ENCODE measurements at places on chromosomes 4 and X.
A peak's percentile ranks its signal among the peaks of the same experiment; 100 is the strongest.

DNA sequence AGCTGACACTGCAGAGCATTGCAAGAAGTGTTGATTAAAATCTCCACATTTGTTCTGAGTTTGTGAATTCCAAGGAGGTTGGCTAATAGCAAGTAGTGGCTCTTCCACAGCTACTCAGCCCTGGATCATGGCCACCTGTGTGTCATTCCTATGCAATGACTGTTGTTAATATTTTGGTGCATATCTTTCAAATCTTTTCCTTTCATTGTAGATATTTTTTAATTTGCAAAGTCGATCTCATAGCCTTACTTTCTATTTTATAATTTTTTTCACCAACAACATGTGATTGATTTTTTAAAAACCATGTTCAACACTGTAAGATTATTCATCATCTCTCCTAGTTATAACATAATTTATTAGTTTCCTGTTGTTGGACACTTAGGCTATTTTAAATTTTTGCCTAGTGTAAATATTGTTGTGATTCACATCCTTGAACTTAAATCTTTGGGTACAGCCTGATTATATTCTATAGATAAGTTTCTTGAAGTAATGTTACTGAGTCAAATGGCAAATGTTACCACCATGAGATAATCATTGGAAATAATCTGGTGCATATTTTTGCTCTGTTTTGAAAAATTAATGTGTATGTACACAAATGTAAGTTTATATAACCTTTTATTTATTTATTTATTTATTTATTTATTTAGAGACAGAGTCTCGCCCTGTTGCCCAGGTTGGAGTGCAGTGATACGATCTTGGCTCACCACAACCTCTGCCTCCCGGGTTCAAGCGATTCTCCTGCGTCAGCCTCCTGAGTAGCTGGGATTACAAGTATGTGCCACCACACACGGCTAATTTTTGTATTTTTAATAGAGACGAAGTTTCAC, 17.1 kb upstream of the ARHGAP10 start:
- no peak for DNase-seq

GRCh38 chrX:13752141-13752540, 17.6 kb downstream of the OFD1 start:
- DNase-seq = no peak

- no peak for DNase-seq
Measured at GRCh38 chrX:105136786-105137185, 83.7 kb downstream of the TEX13A start.

- no peak for DNase-seq
Measured at GRCh38 chrX:107724653-107725052, 50.9 kb downstream of the TSC22D3 start.

- DNase-seq = no peak
Measured at GRCh38 chrX:22652596-22652995, 347.2 kb upstream of the DDX53 start.

DNA sequence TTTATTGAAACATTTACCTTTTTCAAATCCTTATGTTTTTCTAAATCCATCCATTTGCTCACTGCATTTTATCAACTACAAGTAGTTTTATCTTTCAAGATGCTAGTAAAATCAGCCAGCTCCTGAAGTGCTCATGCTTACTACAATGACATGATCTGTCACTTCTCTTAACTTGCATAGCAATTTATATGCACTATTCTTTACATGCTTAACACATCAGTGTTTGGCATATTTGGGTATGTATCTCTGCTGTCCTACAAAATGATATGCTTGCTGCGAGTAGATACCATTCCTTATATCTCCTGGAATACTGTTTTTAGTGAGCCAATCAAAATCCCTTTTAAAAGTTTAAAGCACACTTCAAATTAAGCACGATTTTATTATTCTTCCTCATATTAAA, 2726.8 kb downstream of the PCDH7 start:
- DNase-seq = no peak

DNA sequence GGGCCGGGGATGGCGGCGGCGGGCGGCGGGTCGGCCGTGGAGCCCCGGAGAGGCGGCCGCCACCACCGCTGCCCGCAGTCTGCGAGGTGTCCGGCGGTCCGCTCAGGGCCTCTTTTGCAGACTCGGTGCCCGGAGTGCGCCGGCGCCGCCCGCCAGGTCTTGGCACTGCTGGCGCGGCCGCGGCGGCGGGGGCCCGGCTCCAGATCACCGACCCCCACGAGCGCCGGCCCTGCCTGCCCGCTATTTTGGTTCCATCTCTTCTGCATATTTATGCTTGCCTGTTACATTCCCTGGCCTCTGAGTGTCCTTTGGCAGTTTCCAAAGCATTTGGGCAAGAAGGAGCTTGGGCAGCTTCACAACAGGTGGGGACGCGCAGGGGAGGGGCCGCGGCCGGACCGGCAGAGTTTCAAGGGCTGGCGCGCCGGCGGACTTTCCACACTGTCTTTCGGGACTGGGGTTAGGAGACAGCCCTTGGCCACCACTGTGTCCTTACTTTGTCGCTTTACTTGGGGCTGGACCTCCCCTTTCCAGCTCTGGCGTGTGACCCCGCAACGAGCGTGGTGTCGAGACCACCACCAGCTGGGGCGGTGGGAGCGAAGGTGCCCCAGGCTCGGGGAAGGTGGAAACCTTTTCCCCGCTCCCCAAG, 668 bp upstream of the TAPT1 start:
- peak; percentile 10 for DNase-seq

GRCh38 chr4:93184053-93184452, 644.5 kb upstream of the ATOH1 start:
- DNase-seq = no peak

DNA sequence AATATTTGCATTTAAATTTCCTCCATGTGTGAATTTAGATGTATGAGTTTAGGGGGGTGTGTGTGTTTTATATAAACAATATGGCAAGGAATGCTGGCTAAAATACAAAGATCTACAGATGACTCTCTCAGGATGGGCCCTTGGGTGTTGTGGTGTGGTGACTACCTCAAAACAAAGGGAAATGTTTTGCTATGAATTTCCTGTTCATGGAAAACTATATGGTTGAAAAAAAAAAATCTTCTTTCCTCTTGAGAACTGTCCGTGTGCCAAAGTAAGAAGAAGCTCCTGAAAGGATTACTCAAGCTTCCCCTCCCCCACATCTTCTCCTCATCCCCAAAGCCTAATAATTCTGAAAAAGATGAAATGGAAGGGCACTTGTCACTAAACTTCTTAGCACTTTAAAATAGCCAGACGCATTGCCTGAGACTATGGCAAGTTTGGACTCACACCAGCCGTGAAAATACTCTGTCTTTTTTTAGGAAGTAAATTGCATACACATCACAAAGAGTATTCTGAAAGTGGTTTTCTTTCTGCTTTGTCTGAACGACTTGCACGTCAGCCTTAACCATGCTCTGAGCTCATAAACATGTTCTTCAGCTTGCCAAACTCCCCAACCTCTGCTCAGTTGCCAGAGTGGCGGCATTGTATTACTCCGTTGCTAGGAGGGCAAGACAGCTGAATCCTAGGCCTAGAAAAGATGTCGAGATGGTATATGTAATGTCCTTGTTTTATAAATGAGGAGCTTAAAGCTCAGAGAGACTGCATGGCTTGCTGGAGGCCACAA, 250.4 kb upstream of the JADE1 start:
- DNase-seq = no peak

GRCh38 chr4:6415031-6415705, 57.2 kb downstream of the PPP2R2C start:
- no peak for DNase-seq

- no peak for DNase-seq
Measured at GRCh38 chrX:17500145-17500579, 125.2 kb downstream of the NHS start.

- DNase-seq = no peak
Measured at GRCh38 chrX:31228909-31229308, 157.1 kb upstream of the FTHL17 start.

DNA sequence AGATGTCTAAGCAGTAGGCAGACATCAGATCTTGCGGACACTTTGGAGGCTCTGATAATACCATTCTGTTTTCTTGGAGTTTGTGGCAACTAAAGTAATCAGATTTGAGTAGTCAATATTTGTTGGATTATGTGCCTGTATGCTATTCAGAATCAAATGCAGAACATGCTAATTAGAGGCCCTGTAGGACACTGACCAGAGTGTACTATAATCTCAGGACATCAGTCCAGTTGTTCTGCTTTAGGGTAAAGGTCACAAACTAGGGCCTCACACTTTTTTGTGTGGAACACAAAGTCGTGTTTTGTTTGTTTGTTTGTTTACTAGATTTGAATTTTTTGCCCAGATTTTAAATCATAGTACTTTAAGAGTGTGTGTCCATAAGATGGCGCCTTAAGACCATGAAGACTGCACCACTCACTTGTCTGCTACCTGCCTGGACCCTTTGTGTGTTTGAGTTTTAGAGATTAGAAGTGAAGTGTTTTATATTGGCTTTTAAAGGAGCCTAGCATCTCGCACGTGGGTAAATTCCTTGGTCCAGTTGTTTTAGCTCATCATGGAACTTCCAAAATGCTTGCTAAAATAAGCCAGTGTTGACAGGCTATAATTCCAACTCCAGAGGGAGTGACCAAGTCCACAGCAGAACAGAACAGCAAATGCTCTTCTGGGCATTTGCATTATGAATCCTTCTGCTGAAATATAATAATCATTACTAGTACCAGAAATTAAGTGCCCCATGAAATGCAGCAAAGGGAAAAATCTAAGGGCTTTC, 34.7 kb downstream of the IL13RA1 start:
- no peak for DNase-seq

DNA sequence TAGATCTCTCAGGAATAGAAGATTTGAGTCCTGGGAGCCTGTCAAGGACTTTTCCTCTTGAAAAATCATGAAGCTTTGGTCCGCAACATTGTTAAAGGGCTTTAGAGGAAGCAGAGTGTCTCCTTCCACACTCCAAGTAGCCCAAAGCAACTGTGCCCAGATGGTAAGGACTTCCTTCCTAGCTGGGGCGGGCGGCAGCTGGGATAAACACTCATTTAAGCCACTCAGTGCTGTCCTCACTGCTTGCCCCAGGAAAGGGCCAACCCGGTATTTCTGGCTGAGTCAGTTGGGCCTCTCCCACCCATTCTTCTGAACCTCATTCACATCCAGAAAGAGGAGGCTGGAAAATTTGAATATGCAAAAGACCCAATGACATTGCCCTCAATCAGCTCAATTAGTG, 144.3 kb downstream of the CHIC2 start:
- DNase-seq = no peak

DNA sequence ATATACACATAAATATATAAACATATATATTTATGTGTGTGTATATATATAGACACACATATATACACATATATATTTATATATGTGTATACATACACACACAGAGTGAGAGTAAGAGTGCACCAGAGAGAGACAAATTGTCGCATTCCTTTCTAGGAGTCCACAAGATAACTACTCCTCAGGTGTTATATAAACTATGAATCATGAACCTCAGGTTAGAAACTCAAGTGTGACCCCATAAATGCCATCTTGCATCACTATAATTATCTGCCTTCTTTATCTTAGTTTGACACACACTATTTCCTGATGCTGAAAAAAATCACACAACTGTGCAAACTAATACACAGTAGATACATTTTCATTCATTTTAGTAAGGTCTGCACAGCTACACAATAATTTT, 135.2 kb downstream of the PPARGC1A start:
- DNase-seq = no peak

DNA sequence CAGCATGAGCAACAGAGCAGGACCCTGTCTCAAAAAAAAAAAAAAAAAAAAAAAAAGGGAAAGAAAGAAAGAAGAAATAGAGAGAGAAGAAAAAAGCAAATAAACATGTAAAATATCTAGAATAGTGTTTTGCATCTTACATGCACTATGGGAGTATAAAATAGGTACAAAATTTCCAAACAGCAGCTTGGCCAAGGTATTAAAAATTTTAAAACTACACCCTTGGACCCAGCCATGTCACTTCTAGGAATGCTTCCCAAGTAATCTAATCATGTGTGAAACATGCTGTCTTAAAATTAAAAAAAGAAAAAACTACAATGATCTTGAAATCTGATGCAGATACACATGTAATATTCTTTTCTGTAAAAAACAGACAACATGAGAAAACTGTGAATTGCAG, 21.6 kb downstream of the IRF2 start:
- no peak for DNase-seq

DNA sequence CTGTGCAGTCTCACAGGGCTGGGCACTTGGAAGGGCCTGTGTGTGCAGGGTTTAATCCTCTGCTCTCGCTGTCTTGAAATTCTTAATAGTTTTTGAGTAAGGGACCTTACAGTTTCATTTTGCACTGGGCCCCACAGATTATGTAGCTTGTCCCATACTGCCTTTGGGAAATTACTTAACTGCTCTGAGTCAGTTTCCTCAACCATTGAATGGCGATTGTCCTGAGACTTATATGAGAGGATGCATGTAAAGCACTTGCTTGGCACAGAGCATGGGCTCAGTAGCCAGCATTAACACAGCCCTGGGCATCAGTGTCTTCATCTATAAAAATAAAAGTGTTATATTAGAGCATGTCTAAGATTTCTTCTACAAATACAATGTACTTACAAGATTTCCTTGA, 55.8 kb downstream of the CLCN5 start:
- no peak for DNase-seq

DNA sequence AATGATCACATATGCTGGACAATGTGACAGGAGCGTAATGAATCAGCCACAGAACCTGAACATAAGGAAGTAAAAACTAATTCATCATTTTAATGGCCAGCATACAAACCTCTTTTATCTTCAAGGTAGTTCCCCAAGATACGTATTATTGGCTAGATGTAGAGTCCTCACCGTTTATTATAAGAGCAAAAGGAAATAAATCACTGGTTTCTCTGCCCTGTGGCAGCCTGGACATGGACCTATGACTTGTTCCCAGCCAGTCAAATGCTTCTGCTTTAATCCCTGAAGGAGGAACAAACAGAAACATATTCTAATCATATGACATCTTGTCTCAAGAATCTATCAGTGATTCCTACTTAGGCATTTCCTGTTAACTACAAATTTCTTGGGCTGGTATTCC, 86.8 kb upstream of the FAM241A start:
- DNase-seq = no peak

DNA sequence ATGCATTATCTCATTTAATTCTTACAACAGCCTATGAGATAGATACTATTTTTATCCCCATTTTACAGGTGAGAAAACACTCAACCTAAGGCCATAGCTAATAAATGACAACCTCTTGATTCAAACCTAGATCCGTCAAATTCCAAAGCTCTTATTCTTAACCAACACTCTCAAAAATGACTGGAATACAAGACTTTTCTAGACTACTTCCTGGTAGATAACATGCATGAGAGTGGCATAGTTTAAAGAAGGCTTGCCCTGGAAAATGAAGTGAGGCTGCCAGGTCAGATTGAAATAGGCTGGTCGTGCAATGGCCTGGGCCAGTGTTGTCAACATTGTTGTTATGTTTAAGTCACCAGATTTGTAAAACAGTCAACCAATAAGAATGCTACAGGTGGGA, 86.6 kb downstream of the DNAAF6 start:
- DNase-seq = no peak

GRCh38 chrX:124263743-124264142, 68.7 kb upstream of the TEX13D start:
- DNase-seq = no peak

GRCh38 chr4:36243355-36244256, 708 bp downstream of the ARAP2 start:
- no peak for DNase-seq

GRCh38 chrX:91435395-91435794, 756 bp downstream of the PABPC5 start:
- no peak for DNase-seq

- no peak for DNase-seq
Measured at GRCh38 chr4:47057991-47058390, 26.6 kb downstream of the GABRB1 start.

Data from cerebellar nuclear complex (tissue), 1 donor.